ENCODE measurements at places on chromosomes 3 and 15.

DNA sequence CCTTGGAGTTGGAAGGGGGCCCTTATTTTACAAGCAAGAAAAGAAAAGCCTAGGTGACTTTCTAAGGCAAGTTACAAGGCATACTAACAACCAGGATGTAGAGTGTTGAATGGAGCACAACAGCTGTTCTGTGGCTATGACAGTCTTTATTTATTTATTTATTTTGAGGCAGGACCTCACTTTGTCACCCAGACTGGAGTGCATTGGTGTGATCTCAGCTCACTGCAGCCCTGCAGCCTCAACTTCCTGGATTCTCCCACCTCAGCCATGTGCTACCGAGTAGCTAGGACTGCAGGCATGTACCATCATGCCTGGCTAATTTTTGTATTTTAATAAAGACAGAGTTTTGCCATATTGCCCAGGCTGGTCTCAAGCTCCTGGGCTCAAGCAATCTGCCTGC, 973.4 kb downstream of the ROBO1 start:
- no peak for DNase-seq

GRCh38 chr3:45631486-45631885, 36.9 kb downstream of the LIMD1 start:
- no peak for DNase-seq

GRCh38 chr3:178352326-178353005, 183.8 kb upstream of the KCNMB2 start:
- DNase-seq = no peak

DNA sequence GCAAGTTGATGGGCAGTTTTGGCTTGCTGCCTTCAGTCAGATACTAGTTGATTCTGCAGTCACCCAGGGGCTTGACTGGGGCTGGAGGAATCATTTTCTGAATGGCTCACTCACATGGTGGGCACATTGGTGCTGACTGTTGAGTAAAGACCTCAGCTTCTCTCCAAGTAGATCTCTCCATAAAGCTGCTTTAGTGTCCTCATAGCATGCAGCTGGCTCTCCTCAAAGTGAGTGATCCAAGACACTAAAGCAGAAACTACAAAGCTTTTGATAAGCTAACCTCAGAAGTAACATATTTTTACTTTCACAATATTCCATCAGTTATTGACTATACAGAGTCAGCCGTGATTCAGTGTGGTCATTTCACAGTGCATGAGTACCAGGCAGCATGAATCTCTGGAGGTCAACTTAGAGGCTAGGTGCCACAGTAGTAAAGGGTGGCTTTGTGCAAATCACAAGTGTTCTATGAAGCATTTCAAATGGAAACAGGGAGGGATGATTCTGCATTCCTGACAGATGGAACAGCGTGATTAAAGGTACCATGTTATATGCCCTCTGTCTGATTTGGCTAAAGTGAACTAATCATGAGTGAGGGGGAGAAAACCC, 24.3 kb upstream of the ATP8B4 start:
- no peak for DNase-seq

- no peak for DNase-seq
These were observed 27.1 kb downstream of the FILIP1L start for GRCh38 chr3:100087198-100087597.

GRCh38 chr15:60003243-60004008, 685 bp upstream of the FOXB1 start:
- DNase-seq = peak; percentile 71

- no peak for DNase-seq
These were observed 200.0 kb upstream of the CFAP20DC start for GRCh38 chr3:59249698-59250361.

DNA sequence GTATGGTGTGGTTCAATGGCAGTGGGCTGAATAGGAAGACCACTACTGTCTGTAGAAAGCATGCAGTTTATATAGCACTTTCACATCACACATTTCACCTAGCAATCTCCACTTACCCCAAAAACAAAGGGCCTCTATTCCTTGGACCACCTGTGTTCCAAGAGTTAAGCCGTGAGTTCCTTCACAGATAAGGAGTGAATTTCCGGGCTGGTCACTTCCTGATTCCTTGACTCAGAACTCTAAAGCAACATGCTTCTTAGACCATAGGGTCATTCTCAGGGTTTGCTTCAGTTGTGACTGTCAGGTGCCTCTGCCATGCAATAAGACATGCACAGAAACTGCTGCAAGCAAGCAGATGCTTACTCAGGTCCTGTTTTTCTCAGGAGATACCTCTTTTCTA, 588.5 kb upstream of the TGFBR2 start:
- DNase-seq = no peak

GRCh38 chr3:106577241-106577640, 708.4 kb upstream of the CBLB start:
- DNase-seq = no peak

DNA sequence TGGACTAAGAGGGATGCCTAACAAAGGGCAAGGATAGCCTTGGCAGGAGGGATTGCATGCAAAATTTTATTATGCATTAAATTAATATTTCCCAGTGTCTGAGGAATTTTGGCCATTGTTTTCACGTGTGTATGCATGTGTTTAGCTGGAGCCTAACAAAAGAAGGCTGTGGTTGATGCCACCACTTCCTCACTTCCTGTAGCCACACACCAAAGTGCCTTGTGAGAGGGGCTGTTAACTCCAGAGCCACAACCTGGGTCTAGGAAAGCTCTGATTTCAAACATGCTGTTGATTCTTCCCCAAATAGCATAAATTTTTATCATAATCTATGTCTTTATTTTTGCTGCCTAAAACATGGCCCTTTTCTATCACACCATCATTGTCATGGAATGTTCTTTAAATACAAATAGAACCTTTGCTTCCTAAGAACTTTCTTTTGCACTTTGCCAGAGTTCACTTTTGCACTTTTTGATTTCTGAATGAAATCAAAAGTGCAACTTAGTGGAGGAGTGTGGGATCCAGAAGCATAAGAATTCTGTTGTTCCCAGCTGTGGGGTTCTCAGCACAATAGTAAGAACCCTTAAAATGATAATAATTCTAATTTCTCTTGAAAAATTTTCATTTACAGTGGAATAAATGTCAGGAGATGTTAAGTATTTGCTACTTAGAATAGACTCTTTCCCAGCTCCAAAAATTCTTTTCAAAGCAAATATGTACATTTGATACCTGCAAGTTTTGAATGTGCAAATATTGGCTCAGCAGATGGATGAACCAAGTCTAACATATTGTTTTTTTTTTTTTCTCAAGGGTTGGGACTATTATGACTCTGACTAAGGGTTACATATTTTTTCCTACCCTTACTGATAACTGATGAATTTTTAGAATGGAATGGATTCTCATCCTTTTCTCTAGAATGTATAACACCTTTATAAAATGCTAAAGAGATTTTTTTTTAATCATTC, 35.6 kb upstream of the SPTSSB start:
- DNase-seq = no peak

- no peak for DNase-seq
These were observed 316.5 kb upstream of the PLSCR5 start for GRCh38 chr3:146921693-146922092.

DNA sequence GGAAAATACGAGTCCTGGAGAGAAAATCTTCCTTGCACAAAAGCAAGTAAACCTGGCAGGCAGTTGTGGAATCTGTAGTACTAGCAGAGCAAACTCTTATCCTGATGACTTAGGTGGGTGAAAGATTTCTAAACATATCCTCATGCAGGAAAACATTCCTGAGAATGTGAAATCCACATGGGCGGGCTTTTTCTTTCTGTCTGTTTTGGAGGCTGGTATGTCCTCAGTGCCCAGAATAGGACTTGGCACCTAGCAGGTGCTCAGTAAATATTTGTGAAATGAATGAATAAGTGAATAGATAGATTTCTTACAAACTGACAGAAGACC, 53.3 kb downstream of the FAM174B start:
- DNase-seq = no peak

DNA sequence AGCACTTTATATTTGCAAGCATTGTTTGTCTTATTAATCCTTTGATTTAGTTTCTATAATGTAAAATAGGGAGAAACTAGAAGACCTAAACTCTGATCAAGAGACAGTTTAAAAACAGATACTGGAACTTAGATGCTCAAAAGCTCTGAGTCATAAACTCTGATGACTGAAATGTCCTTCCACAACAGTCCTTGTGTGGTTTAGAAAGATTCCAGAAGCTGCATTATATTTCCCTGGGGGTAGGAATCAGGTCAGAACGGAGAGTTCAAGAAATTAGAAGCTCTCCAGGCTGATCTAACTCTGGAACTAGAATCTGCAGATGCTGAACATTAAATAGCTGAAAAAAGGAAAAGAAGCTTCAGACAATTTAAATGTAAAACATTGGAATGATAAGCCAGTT, 18.3 kb upstream of the ONECUT1 start:
- no peak for DNase-seq

GRCh38 chr3:21508246-21508645, 242.8 kb downstream of the ZNF385D start:
- no peak for DNase-seq

DNA sequence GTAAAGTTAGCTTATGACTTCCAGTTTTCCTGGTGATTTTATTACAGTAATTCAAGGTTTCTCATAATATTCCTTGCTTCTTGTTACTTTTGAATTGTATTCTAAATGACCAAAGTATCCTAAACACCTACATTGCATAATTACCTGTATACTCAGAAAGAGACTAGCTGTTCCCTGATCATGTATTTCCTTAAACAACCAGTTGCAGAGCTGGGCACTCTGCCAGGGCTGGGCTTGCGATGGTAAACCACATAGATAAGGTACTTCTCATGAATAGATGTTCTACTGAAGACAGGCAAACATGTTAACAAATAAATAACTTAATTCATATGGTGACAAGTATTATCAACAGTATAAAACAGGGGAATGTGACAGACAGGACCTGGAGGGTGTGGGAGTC, 142.3 kb upstream of the WNT5A start:
- DNase-seq = peak; percentile 57

DNA sequence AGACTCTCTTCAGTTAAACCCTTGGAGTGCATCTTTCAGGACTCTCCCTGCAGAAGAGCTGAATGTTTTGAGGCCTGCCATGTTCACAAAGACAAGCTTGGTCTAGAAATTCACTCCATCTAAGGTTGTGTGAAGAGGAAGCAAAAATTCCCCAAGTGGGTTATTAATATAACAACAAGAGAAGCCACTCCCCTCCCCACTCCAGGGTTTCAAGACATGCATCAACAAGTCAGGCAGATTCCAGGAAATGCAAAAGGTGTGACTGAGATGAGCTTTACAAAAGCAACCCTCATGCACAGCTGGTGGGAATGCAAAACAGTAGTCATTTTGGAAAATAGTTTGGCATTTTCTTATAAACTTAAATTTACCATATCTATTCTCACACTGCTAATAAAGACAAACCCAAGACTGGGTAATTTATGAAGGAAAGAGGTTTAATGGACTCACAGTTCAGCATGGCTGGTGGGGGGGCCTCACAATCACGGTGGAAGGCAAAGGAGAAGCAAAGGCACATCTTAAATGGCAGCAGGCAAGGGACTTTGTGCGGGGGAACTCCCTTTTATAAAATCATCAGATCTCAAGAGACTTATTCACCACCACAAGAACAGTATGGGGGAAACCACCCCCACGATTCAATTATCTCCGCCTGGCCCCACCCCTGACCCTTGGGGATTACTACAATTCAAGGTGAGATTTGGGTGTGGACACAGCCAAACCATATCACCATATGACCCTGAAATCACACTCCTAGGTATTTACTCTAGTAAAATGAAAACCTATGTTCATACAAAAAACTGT, 31.3 kb downstream of the TARS3 start:
- DNase-seq = no peak

DNA sequence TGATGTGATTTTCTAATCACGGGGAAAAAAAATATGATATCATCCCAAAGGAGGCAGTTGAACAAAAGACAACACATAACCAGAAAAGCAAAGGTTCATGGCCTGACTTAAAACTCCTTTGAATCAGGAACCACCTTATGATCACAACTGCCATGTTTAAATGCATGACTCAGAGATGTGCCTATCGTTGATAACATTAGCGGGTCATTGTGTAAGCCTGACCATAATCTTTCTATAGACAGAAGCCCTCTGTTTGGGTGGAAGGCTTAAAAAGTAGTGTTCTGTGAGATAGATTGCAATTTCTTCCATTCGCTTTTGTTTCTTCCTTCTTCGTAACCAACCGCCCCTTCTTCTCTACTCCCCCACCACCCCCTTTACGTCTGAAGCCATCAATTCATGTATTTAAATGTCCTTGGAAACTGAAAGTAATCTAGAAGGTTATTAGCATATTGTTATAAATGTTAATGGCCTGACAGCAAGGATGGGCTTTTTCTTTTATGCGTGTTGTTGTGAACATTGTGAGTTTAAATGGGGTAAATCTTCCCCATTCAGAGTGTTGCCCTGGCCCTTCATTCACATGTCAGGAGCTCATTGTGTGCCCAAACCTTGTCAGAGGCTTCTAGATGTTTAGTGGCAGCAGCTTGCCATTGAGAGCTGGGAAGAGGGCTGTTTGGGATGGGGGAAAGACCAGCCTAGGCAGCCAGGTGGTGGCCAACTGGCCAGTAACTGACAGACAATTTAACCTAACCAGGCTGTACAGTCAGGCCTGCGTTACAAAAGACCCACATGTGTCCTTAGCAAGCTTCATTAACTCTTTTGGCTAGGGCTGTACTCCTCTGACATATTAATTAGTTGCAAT, 64.5 kb downstream of the EPHA3 start:
- no peak for DNase-seq

DNA sequence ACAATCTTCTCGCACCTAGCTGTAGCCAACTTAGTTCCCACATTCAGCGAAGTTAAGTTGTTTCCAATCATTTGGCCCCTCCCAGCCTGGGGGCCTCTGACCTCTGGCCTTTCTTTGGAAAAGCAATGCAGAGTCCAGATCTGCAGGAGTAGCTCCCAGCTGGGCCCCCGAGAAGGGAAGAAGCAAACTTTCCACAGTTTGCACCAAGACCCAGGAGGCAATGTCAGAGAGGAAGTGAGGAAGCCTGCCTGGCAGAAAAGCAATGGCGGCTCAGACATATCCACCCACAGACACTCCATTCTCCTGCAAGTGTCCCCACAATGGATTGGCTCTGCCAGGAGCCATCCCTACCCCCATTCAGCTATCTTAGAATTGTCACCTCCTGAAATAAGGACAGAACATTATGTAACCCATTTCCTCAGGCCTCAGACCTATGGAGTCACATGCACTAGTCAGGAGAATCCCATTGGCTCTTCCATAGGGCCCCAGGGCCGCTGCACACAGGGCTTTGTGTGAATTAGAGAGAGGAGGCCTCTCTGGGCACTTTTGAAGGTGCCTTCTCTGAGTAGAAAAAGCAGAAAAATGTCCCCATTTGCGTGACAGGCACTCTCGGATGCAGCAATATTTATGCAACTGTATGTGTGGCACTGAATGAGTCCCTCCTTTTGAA, 3.0 kb upstream of the BUB1B start:
- no peak for DNase-seq

- no peak for DNase-seq
These were observed 210.6 kb upstream of the ZPLD1 start for GRCh38 chr3:102224171-102224570.

GRCh38 chr3:13333236-13333897, 86.8 kb downstream of the NUP210 start:
- no peak for DNase-seq

All from upper lobe of left lung (tissue), 6 donors.